ENCODE measurements at places on chromosomes 4 and X.

DNA sequence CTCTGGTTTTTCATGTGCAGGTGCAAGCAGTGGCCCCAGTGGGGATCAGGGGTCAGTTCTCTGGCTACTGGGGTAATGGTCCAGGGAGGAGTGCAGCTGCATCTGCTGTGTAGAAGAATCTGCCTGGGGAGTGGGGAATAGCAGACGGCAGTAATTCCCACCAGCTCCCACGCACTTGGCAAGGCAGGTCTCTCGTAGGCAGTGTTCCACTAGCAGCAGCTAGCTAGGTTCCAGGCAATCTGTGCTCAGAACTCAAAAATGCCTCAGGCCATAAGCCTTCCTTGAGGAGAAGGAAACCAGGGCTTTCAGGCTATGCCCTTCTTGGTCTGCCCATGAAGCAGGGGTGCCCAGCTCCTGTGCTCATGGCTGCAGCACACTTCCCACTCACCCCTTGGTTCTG, 38.8 kb downstream of the DCLK2 start:
- DNase-seq = no peak

DNA sequence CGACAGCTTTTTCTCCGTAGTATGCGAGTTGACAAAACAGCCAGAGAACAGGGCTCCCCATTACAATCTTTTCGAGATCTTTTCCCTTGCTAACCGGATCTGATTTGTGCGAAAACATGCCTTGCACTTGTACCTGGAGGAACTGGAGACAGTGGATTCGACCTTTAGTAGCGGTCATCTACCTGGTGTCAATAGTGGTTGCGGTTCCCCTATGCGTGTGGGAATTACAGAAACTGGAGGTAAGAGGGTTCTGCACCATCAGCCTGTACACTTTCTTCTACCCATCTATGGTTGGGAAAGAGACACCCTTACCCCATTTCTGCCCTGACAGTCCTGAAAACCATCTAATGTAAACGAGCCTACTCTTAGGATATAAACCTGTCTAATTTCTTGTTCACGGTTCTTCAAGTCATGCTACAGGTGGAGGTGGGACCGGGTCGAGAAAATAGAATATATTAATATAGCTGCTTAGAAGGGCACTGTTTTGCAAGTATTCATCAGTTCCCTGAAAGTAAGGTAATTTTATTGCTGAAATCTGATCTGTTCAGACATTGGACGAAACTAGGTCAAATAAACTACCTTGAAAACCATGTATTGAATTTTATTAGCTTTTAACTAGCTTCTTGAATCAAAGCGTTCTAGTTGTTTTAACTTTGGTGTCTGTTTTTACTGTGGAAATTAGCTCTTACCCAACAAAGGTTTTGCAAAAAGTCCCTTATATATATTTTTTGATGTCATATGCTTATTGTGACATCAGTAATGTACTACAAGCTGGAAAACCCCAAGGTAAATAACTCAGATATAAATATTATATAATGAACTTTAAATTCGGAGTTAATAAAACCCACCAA, 869 bp downstream of the TMEM184C start:
- DNase-seq = no peak

- no peak for DNase-seq
Observed at GRCh38 chrX:20224814-20225487, 41.8 kb downstream of the RPS6KA3 start.

- no peak for DNase-seq
Observed at GRCh38 chr4:95181243-95181995, 367.4 kb downstream of the UNC5C start.

DNA sequence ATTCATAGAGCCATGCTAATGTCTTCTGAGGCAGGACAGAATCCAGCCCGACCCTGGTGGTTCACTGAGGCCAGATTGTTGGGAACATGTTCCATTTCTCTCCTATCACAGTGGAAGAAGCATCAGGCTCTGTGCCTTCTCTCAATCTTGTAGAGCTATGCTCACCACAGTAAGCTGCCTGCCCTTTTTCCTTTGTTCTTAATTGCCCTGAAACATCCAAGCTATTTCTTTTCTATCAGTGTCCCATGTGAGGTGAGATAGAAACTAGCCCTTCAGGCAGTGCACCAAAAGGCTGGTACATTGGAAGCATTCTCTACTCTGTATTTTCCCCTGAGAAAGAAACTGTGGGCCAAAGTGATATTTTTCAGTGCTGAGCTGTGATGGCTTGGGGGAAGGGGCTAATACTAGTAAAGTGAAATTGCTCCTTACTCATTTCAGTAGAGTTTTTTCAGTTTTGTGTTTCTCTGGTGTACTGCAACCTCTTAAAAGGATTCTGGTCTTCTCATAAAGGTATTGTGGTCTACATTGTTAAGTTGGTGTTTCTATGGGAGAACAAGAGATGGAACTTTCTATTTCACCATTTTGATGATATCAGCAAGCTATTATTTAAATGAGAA, 611.2 kb downstream of the RPA4 start:
- no peak for DNase-seq

GRCh38 chr4:172155838-172156345, 342.7 kb downstream of the GALNTL6 start:
- DNase-seq = no peak

DNA sequence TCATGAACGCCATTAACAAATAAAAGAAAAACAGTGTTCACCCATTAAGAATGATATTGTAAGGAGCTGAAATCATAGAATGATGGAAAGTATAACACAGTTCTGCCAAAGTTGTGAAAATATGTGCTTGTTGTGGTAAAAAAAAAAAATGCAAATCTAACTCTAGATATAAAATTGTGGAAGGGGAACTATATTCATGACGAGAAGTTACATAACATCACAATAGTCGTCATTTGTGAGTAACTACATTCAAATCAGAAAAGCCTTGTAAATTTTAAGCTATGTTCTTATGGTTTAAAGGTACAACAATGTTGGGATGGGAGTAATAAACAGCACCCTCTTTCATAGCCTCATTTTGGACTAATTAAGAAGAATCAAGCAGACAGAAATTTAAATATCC, 57.6 kb upstream of the PRDM8 start:
- no peak for DNase-seq

GRCh38 chr4:177404986-177405385, 37.3 kb downstream of the AGA start:
- no peak for DNase-seq

- no peak for DNase-seq
Observed at GRCh38 chr4:102642631-102643298, 118.0 kb downstream of the MANBA start.

DNA sequence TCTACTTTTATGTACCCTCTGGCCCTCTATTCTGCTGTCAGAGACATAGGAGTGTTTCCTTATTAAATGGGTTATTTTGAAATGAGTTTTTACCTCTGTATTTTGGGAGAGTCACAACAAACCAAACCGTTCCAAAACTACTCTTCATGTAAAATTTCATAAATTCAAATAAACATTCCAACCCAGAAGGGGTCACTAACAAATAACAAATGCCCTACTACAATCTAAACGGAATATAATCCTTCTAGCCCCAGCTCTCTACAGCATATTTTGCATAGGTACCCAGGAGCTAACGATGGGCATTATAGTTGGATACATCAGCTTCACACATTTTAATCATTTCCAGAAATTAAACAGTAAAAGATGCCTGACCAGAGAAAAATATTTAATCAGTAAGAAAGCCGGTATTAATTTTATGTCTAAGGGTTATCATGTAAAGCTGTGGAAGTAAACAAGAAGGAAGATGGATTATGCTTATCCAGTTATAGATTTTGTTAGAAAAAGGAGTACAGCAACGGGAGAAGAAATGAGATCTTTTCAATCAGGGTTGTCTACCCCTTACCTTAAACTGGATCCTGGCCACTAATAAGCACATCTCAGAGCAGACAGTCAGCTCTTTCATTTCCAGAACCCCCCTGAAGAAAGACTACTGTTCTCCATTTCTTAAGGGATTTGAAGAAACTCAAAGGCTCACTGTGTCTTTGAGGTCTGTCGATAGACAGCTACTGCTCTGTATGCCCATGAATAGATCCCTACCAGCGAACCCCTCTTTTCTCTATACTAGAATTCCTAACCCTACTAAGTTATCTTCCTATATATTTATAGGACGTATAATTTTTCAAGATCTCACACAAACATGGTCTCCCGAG, 1.2 kb downstream of the UGDH start:
- no peak for DNase-seq

DNA sequence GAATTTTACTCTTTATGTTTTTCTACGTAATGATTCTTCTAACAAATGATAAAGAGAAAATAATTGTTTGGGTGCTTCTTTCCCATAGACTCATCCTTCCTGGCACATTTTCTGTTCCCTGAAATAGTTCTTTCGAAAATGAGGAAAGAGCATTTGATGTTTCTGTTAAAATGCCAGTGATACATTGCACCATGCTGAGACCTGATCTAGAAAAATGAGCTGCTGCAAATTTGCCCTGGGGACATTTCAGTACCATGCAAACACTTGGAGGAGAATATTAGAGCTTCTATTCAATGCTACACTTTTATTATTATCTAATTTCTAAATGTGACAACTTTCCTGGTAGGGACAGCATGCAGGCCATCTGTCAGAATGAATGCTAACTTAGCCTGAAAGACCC, 83.3 kb downstream of the C4orf33 start:
- no peak for DNase-seq

DNA sequence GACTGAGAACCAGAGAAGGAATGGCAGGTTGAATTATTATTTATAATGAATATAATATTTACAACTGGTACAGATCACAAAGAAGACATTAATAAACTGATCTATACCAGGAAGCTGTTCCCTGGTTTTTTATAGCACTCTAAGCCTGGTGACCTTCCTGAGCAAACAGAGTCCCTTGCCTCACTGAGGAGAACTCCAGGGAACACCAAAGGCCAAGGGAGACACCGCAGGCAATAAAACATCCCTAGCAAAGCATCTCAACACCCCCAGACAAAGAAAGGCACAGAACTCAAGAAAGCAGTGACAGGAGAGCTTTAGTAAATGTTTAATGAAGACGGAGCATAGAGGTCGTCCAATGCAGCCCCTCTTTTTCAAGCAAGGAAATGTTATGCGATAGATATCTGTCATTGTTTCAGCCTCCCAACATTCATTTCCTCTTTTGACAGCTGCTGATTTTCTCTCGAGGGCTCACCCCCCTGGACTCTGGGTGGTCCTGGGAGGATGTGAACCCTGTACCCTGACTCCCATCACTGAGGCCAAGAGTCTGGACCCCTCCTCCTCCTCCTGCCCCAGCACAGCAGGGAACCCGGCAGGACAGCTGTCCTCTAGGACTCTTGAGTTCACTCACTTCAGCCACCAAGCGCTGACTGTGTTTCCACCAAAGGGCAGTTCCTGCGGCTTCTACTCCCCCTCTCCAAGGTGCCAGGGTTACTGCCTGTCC, 342.5 kb upstream of the GATB start:
- DNase-seq = no peak

DNA sequence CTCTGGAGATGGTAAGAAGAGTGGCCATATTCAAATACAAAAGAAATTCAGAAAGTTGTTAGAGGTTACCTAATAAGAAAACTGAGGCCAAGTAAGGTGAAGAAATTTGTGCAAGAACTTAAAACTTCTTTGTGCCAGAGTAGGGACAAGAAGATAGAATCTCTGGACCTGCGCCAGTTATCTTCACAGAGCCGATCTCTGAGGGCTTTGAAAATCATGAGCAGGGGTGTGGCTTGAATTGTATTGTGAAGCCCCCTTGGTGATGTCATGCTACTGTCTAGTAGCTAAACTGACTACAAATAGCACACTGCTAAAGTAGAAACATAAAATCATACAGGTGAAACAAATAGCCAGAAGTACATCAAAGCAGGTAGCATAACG, 184.6 kb downstream of the UGT8 start:
- DNase-seq = no peak

- DNase-seq = peak; percentile 3
Observed at GRCh38 chrX:23008431-23009099, 8.8 kb downstream of the DDX53 start.

DNA sequence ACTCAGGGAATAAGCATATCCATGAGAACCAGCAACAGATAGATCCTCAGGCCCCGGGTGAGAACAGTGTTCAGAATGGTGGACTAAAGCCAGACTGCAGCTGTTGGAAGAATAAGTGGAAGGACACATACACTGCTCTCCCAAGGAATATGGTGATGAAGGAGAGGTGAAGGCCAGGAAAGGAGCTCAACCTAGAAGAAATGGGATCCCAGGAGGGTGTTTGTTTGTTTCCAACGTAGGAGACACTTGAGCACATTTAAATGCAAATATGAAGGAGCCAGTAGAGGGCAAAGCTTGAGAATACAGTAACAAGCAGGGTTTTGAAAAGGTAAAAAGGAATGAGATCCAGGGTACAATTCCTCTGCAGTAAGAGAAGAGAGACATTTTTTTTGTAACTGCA, 42.4 kb upstream of the ATOH1 start:
- no peak for DNase-seq

DNA sequence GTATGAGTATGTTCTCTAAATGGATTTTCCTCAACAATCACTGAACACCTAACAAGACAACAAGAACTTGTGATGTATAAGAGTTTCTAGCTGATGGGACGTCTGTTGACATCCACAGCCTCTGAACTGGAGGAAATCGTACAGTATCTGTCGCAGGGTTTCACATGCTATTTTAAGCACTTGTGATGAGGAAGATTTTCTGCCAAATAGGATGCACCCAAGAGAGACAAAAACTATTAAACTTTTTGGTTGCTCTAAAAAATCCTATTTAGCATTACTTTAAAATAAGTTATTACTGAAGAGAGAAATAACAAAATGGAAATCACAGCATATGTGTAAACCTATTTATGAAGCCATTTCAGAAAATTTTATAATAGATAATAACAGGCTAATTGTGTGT, 356.1 kb upstream of the SLC7A11 start:
- no peak for DNase-seq

GRCh38 chr4:69838977-69839376, 21.0 kb downstream of the SULT1E1 start:
- DNase-seq = no peak

DNA sequence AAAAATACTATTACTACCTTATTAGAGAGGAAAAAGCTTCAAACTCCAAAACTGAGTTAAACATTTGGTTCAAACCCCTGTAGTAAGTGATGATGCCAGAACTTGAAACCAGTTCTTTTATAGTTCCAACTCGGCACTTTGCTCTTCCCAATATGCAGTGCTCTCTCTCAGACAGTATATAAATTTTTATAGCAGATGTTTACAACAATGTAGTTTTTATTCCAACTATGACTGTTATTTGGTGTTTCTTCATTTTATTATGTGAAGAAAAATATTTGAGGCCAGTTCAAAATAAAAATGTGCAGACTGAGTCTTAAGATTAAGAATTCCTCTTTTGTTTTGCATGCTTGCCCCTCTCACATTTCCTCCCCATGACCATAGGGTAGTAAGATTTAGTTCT, 2.9 kb upstream of the PPP4R3C start:
- DNase-seq = no peak

Measured in hematopoietic multipotent progenitor cell treated with erythropoietin and hydrocortisone succinate and interleukin-3 and kit ligand, for 8 days (in vitro differentiated cells).